ENCODE measurements at places on chromosomes 1 and 21.

DNA sequence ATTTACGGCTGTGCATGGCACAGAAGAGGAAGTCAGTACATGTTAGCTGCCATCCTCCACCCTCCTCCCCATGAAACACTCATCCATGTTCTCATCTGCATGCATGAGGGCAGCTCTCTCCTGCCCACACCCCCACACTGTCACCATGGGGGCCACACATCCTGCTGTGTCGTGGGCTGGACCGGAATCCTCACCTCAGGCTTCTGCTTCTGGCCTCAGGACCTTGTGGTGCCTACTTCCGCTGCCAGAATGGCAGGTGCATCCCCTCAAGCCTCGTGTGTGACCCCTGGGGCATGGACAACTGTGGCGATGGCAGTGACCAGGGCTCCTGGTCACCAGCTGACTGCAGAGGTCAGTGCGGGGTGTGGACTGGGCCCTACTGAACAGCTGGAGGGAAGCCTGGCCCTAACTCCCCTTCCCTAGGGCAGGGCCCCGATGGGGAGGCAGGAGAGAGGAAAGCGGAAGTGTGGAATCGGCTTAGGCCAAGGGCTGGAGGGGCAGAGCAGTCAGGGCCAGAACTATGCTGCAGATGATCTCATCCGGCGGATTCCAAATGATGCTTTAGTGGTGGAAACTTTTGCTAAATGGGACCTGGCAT lies 3.8 kb downstream of the LDLRAD2 start:
- DNase-seq = no peak

DNA sequence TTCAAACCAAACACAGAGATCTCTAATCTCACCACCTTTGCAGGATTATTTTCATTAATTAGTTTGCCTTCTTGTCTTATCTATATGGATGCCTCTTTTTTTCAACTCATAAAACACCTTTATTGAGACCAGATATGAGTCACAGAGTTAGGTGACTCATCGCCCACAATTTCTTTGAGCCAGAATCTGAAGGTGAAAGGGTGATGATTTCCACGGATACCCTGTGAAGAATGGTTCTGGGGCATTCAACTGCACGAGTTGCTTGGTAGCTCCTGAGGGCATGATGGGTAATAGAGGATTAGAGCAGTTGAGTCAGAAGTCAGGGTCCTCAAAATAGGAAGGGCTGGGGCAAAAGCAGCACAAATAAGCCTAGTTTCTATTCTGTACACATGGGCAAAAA lies 128.2 kb downstream of the TBX19 start:
- DNase-seq = no peak

- peak; percentile 77 for DNase-seq
These were observed 91.9 kb upstream of the SSX2IP start for GRCh38 chr1:84781946-84782771.

- DNase-seq = no peak
These were observed 256.5 kb downstream of the NFIA start for GRCh38 chr1:61338899-61339298.

DNA sequence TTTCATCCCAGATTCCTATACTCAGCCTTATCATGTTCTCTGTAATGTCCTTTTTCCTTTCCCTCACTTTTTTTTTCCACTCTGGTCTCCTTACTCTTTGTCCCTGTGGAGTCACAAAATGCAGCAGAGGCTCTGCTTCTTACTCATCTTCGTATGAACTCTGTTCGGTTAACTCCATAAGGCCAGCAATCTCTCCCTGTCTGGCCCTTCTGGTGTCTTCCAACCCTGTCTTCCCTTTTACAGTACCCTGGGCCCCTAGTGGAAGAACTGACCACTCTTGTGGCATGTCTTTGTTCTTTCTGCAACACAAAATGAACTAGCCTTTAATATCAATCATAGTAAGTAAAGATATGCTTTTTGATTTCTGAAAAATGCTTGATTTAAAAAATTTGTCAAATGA lies 7.1 kb downstream of the CD101 start:
- DNase-seq = no peak

DNA sequence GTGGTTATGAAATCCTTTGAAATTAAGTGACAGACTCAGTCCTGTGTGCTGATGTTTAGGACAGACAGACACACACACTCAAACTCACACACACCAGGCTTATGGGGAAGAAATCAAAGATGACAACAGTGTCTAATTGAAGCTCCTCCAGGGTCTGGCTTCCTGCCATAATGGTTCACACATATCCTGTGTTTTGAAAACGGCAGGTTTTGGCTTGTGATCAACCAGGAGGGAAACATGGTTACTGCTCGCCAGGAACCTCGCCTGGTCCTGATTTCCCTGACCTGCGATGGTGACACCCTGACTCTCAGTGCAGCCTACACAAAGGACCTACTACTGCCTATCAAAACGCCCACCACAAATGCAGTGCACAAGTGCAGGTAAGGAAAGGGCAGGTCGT lies 4.6 kb downstream of the MTARC1 start:
- peak; percentile 75 for DNase-seq

- no peak for DNase-seq
These were observed 25.4 kb downstream of the RGS4 start for GRCh38 chr1:163094589-163094988.

DNA sequence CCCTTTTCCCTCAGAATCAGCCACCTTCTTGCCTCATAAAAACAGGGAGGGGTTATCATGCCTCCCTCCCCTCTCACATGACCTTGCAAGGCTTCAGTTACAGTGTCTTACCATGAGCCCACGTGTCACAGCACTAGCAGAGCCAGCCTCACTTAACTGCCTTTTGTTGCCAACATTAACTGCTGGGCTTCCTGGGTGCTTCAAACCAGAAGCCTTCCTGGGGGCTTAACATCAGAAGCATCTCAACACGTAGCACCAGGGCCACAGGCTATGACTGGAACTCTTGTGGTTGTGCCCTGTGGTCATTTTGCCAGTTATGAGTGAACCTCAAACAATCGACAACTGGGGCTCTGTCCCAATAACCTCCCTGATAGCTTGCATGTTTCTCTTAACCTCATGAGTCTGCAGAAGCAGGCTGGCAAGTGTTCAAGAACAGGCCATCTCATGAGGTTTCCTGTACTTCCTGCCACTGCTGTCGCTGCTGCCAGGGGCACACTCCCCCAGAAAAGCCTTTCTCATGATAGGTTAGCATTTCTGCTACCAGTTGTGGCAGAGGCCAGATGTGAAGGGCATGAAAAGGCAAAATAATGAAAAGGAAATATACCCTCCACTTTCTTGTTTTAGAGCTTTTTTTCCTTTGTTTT lies 132.2 kb downstream of the GLUL start:
- peak; percentile 59 for DNase-seq

DNA sequence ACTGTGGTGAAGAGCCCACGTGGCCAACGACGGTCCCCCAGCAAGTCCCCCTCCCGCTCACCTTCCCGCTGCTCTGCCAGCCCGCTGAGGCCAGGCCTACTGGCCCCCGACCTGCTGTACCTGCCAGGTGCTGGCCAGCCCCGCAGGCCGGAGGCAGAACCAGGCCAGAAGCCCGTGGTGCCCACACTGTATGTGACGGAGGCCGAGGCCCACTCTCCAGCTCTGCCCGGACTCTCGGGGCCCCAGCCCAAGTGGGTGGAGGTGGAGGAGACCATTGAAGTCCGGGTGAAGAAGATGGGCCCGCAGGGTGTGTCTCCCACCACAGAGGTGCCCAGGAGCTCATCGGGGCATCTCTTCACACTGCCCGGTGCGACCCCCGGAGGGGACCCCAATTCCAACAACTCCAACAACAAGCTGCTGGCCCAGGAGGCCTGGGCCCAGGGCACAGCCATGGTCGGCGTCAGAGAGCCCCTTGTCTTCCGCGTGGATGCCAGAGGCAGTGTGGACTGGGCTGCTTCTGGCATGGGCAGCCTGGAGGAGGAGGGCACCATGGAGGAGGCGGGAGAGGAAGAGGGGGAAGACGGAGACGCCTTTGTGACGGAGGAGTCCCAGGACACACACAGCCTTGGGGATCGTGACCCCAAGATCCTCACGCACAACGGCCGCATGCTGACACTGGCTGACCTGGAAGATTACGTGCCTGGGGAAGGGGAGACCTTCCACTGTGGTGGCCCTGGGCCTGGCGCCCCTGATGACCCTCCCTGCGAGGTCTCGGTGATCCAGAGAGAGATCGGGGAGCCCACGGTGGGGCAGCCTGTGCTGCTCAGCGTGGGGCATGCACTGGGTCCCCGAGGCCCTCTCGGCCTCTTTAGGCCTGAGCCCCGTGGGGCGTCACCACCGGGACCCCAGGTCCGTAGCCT lies 46.8 kb downstream of the TRIM11 start:
- DNase-seq = no peak

GRCh38 chr1:201126832-201127754 lies at the start of gene ASCL5:
ASCL5 (minus strand) TSS chr1:201127184; CDS start chr1:201115372, 11,812 bp downstream.
- DNase-seq = no peak

GRCh38 chr1:168005529-168005928 lies 68.7 kb upstream of the MPC2 start:
- DNase-seq = no peak
